T-cell (primary cell): ENCODE measurements at places on chromosomes 7 and 10.

- no peak for DNase-seq
These were observed 36.8 kb downstream of the PPIF start for GRCh38 chr10:79383974-79384606.

DNA sequence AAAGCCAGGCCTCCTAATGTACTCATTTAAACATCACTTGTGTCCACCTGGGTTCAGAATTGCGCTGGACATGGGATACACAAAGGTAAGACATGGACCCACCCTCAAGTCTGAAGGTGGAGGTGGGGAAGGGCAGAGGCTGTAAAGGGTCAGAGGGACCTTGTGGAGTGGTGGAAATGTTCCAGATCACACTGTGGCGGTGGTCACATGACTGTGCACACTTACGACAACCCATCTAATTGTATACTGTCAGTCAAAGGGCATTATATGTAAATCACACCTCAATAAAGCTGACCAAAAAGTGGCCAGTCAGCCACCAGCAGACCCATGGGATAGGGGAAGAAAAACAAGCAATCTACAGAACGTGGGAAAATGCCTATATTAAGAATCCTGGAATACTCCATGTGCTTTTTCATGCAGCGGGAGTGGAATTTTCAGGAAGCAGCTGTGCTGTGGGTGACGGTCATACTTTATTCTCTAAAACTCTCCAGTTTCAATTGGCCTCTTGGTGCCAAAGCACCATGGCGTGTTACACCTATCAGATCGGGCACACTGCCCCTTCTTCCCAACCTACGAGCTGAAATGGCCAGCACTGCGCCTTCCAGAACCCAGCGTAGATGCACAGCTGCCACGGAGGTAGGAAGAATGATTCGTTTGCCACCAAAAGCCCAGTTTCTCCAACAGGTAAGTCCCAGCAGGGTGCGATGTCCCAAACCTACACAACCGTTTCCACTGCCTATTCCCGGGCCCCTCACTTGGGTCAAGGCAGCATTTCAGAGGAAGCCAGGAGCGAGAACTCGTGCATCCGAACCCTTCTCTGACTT lies 69.8 kb downstream of the PRKAG2 start:
- no peak for DNase-seq

- no peak for DNase-seq
These were observed 110.8 kb downstream of the PDGFA start for GRCh38 chr7:408751-409311.

DNA sequence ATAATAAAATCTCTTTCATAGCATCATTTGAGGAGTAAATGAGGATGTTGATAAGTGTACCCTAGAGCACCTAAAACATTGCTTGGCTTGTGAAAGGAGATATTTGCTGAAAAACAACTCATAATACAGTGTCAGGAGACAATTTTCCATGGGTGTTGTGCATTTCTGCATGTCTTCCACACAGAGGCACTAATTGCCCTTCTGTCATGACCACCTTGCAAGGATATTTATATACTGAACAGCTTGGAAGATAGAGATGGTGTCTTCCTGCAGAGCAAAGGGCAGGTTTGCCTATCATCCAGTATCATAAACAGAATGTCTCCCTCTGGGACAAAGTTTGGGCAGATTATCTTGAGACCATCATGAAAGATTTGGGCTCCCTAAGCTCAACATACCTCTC lies 495.2 kb upstream of the LRRN3 start:
- DNase-seq, result no peak

DNA sequence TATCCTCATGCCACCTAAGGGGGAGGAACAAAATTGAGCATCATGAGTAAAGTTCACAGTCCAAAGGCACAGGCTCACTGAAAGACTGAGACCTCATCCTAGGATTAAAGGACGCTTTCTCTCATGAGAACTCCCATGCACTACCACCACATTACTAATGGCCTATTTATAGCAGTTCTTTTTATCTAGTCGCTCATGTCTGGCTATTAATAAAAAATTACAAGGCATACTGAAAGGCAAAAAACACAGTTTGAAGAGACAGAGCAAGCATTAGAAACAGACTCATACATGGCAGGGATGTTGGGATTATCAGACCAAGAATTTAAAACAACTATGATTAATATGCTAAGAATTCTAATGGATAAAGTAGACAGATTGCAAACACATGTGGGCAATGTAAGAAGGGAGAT lies 46.0 kb upstream of the CDK13 start:
- DNase-seq, result no peak

DNA sequence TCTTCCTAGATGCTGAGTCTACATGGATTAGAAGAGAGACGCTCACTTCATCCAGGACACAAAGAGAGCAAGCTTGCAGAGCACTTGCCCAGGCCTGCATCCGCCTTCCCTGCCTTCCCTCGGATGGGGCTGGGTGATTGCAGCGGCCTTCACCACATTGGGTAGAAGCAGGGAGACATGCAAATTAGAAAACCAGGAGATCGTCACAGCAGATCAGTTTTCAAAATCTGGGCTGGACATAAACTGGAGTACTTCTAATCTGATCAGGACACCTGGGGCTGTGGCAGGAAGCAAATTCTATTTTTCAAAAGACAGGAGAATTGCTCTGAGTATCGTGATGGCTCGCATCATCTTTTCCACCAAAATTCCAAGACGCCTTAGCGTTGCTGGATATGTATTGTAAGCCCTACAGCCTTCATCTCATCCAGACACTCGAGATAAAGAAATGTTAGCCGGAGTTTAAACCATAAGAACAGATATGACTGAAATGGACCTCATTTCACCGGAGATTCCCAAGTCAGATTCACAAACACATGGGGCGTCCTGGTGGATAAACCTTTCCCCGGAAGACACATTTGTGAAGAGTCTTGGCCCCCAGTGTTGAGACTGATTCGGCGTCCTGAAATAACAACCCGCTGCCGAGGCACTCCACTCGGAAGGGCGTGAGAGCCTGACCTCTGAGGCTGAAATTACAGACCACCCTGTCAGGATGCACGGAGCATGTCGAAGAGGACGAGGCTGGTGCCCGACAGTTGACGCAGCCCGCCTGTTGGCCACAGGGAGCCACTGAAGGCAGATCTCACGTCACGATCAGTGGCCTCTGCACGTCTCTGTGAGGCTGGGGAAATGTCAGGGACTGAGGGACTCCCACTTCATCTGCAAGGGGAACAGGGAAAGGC lies 91.2 kb upstream of the PARD3 start:
- no peak for DNase-seq

GRCh38 chr10:3803295-3803926 lies 18.4 kb upstream of the KLF6 start:
- DNase-seq, result no peak

DNA sequence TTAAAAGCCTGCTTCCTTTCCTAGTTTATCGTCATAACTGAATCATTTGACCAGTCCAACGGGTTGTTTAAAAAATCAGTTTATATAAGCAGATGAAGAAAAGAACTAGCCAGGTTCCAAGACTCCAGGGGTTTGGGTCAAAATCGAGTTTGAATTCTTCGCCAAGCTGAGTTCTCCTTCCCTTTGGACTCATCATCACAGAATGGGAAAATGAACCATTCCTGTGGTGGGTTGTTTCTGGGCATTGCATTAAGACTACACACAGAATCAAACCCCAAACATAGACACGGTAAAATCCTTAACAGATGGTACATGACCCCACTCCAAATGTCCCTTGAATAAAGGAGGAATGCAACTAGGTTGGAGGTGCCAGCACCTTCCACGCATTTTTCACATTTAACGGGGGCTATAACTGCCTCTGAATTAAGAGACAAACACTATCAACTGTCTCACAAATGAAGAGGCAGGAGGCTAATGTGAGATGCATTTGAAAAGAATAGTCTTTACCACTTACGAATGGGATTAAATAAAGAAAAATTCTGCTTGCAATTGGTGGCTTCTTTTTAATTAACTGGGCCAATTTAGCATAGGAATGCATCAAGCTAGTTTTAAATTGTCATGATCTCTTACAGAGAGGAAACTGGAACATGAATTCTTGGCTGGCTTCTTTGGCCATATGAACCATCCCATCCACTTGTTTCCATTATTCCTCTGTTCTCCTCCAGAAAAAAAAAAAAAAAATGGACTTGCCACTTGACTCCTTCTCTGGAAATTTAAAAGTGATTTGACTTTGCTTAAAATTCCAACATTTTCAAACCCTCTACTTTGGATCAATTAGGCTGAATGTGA lies 61.1 kb downstream of the CHST15 start:
- DNase-seq, result no peak

DNA sequence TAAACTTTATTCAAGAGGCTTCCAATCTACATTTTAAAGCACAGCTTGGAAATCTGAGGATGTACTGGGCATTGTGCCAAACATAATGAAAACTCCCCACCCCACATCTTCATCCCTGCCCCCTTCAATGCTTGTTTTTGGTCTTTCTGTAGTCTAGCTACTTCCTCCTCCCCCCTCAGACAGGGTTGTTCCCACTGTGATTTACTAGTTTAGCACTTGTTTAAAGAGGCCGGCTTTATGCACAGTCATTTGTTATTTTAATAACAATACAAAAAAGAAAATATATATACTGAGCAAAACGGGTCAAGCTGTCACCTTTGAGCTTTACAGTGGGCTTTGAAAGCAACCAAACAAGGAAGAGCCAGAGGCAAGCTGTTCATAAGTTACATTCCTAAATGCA lies 132.6 kb downstream of the CHRM2 start:
- DNase-seq, result no peak

- DNase-seq, result no peak
These were observed 787 bp downstream of the MAGI2 start for GRCh38 chr7:79452495-79453265.

GRCh38 chr10:16819436-16819835 lies 2.2 kb upstream of the RSU1 start:
- DNase-seq, result no peak

DNA sequence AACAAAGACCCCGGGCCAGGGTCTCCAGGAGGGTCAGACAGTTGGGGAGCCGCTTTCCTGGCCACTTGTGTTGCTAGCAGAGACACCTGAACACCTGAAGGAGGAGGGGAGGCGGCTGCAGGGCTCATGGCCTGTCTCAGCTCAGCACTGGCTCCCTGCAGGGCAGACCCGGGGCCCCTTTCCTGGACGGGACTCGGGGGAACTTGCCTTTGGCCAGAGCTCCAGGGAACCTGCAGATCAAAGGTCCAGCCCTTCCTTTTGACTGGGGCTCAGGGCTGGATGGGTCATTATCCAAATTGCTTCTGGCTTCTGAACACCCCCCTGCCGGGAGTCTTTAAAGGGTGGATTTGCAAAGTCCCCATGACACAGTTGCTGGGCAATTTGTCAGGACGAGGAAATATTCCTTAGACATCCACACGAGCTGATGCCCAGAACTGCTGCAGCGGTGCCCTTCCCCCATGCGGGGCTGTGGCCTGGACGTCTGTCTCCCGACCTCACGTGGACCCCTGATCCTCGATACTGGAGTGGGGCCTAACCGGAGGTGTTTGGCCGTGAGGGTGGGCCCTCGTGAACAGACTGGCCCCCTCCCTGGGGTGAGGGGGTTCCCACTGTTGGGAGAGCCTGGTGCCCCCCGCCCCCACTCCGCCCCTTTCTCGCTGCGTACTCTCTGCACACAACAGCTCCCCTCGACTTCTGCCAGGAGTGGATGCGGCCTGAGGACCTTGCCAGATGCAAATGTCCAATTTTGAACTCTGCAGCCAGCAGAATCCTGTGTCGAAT lies 194.3 kb downstream of the ELFN1 start:
- DNase-seq, result no peak

DNA sequence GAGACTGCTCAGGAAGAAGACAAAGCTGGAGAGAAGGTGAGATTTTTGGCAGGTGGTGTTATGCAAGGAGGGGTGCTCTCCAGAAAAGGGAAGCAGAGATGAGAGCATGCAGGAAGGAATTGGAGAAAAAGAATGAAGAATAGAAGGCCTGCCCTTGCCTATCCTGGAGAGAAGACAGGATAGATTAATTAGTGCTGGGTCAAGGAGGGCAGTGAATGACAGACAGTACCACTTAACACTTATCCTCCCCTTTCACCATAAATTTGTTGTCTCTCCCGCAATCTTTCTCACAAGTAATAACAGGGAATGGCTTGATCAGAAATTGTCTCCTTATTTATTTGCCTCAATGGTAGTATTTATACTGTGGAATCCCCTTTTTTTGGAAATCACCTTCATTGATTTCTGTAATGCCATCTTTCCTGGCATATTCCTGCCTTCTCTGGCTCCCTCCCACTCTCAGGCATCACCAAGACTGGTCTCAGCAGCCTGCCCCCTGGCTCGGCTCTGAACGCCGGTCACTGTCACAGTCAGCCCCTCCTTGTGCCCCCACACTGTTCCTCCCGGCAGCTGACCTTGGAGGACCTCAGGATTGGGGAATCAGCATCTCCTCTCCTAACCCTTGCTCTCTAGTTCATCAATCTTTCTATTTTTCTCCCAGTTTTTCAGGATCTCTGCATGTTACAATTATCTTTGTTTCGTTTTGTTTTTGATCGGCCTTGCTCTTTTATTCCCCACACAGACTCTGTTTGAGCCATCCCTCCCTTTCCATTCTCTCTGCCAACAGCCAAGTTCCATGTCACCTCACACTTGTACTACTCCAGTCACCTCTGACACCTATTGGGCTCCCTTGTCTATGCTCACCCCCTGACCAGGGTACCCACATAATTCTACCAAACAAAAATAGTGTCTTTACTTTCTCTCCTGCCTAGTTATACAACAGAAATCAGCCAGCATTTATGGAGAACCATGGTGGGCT lies 294.2 kb downstream of the PLXDC2 start:
- DNase-seq, result no peak

- DNase-seq, result no peak
These were observed 72.8 kb upstream of the NMT2 start for GRCh38 chr10:15241306-15241705.

GRCh38 chr7:69510114-69510513 lies 88.2 kb upstream of the AUTS2 start:
- no peak for DNase-seq

GRCh38 chr7:155880721-155881120 lies 68.5 kb upstream of the SHH start:
- DNase-seq, result no peak

DNA sequence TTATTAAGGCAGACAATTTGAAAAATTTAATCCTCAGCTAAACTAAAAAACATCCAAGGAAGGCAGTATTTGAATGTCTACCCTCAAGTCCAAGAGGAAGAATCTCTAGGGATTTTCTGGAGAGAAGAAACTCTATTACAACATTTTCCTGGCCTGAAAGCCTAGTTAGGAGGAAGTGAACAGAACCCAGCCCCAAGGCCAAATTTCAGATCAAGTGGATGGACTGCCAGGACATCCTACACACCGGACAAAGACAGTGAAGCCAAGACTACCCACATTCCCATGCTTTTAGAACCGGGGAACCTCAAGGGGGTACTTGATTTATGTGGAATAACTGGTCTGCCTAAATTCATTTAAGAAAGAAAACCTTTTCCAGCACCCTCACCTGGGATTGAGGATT lies 108.9 kb upstream of the MEOX2 start:
- no peak for DNase-seq

- DNase-seq, result no peak
These were observed 284.9 kb upstream of the VWC2 start for GRCh38 chr7:49488573-49488972.

GRCh38 chr10:78806681-78807221 lies 262.0 kb upstream of the ZMIZ1 start:
- DNase-seq, result no peak

GRCh38 chr7:11591055-11591633 lies 240.9 kb downstream of the THSD7A start:
- DNase-seq, result no peak
